A549 treated with dexamethasone at 1 μM for 4 hours (cell line): ENCODE measurements at places on chromosomes 16 and 17. TPM values are rescaled to one million over a fixed set of nuclear protein-coding genes. Genes with fewer than 3 reads are reported as not detected.

CLEC3A gene
- not detected in 5 replicates for total RNA-seq

ABCC6 gene
- total RNA-seq: 0.72 to 1.3 TPM (median 0.96 TPM) in 5 replicates

PLXDC1 gene
- 0.07 to 0.32 TPM (median 0.18 TPM) in 5 replicates for total RNA-seq

KRTAP4-1 gene
- 0.14 to 0.25 TPM (median 0.24 TPM) in 3 of 5 replicates, not detected in the others for total RNA-seq

KCNJ16 gene
- 0.24 to 0.40 TPM (median 0.28 TPM) in 5 replicates for total RNA-seq

PTGES3L gene
- total RNA-seq: 0.71 to 1.1 TPM (median 0.84 TPM) in 5 replicates

ANKFN1 gene
- 0.05 TPM in 1 of 5 replicates, not detected in the others for total RNA-seq

PRR35 gene
- total RNA-seq: 0.11 to 0.19 TPM (median 0.15 TPM) in 5 replicates

MEIOC gene
- total RNA-seq: 1.7 to 3.8 TPM (median 2.8 TPM) in 5 replicates

RNF157 gene
- 9.1 to 12.6 TPM (median 12.4 TPM) in 5 replicates for total RNA-seq

ACSM2A gene
- not detected in 5 replicates for total RNA-seq

ERI2 gene
- 10.5 to 14.8 TPM (median 13.1 TPM) in 5 replicates for total RNA-seq

BAHCC1 gene
- 5.3 to 8.6 TPM (median 8.5 TPM) in 5 replicates for total RNA-seq

MYBBP1A gene
- 72.5 to 112 TPM (median 108 TPM) in 5 replicates for total RNA-seq

MYO15A gene
- total RNA-seq: 0.26 to 0.82 TPM (median 0.53 TPM) in 5 replicates

TP53TG3F gene
- 0.05 to 0.22 TPM (median 0.07 TPM) in 5 replicates for total RNA-seq

HAS3 gene
- total RNA-seq: 32.7 to 48.6 TPM (median 44.3 TPM) in 5 replicates

TMEM238L gene
- total RNA-seq: not detected in 5 replicates
